Progenitor cell of endocrine pancreas (in vitro differentiated cells): ENCODE measurements at places on chromosomes 11 and 22.
A peak's percentile ranks its signal among the peaks of the same experiment; 100 is the strongest.

GRCh38 chr22:29587938-29588699 is 7.2 kb upstream of the NIPSNAP1 start:
- DNase-seq, result no peak

DNA sequence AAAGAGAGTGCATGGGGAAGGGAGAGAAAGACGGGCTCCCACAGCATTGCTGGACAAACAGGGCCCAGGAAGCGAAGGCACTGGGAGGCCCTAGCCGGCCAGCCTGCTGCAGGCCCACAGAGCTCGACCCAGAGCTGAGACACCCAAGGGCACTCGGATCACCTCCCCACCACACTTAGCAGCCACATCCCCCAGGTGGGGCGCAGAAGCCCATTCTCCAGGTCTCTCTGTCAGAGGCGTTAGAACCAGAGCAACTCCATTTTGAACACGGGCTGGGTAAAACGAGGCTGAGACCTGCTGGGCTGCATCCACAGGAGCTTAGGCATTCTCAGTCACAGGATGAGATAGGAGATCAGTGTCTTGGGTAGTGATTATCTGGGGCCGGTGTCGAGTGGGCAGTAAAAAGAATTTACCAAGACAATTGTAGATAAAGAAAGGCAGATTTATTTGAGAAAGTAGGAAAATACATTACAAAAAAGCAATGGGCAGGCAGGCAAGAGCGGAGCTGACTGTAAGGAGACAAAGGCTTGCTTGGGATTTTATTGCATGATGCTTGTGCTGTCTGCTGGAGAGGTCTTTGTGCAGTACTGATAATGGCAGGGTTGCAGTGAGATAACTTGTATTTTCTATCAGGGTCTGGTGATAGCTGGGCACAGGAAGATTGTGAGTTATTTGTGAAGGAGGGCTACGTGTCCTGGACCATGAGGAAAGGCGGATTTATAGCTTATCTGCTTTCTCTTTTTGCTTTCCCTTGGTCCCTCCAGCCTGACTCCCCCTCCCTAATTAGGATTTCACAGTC is 13.4 kb upstream of the CAPN5 start:
- DNase-seq, result no peak

DNA sequence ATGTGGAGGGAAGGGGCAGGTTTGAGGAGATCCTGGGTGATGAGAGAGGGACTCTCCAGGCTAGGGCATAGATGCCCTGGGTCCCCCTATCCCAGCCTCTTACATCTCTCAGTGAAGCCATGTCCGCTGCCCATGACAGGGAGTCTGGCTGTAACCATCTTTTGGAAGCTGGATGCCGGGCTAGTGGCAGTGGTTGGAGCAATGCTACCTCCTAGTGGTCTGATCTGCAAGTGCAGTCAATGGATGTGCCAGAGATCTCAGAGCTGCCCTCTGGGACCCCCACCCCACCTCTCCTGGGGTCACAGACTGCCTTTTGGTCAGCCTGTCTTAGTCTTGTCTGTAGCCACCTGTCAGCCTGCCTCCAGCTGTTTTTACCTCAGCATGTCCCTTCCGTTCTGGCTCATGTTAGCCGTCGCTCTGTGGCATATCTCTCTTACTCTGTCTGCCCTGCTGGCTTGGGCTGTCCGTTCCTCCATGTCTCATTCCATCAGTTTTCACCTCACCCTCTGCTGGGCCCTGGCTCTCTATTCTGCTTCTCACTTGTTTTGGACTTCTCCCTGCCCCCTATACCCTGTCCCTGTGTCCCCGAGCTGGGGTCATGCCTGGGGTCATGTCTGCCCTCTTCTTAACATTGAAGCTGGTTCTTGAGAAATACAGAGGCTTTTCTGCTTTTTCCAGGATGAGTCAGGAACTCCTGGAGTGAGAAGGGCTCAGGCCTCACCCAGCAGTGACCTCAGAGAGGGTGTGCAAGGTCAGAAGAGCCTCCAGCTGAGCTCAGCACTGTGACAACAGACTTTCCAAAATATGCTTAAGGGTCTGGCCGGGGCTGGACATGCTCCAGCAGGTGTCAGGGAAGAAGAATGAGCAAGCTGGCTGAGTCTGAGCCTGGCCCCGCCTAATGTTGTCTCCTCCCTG is 52.0 kb upstream of the THY1 start:
- peak; percentile 59 for DNase-seq

DNA sequence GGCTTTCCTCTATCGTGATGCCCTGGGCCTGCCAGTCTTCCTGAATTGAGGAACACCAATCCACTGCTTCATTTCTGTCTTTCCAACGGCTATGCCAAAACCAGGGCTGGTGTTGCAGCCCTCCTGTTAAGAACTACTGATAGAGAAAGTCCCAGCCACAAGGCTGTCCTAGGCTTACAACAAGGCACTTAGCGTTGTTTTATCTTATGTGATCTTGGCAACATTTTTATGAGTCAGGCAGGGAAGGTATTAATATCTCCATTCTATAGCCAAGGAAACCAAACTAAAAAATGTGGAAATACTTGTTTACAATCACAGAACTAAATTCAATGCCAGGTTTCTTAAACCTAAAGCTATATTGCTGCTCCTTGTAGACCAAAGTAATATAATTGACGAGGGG is 89.9 kb upstream of the AMOTL1 start:
- DNase-seq, result no peak

DNA sequence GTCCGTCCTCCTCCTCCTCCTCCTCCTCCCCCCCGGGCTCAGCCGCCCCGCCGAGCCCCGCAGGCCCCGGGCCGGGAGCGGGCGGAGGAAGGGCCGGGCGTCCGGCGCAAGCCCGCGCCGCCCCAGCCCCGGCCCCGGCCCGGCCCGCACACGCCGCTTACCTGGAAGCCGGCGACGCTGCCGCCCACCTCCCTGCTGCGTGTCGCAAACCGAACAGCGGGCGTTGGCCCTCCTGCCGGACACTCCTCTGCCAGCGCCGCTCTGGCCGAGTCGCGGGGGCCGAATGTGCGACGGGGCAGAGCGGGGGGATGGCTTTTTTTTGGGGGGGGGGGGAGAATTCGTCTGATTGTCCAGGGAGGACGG is 1.1 kb downstream of the IGF2 start:
- DNase-seq, result no peak

- DNase-seq, result no peak
Observed at GRCh38 chr22:25651332-25652085, 87.0 kb downstream of the GRK3 start.

DNA sequence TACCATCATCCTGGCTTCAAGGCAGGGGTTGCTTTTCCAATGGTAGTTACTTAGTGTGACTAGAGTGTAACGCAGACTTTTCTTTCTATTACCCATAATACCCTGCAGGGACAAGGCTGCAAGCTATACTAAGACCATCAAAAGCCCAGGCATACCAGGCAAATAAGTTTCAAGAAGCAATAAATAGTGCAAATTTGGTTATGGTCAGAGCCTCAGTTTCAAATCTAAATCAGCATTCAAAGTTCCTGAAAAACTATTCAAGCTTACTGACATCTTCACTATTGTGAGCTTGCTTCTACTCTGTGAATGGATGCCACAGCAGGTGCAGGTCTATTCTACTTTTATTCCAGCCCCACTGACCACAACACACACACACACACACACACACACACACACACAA is 2.5 kb upstream of the HBB start:
- DNase-seq, result no peak

- no peak for DNase-seq
Observed at GRCh38 chr11:10688401-10688800, 5.2 kb downstream of the IRAG1 start.

- no peak for DNase-seq
Observed at GRCh38 chr11:122598971-122599370, 56.6 kb upstream of the UBASH3B start.

DNA sequence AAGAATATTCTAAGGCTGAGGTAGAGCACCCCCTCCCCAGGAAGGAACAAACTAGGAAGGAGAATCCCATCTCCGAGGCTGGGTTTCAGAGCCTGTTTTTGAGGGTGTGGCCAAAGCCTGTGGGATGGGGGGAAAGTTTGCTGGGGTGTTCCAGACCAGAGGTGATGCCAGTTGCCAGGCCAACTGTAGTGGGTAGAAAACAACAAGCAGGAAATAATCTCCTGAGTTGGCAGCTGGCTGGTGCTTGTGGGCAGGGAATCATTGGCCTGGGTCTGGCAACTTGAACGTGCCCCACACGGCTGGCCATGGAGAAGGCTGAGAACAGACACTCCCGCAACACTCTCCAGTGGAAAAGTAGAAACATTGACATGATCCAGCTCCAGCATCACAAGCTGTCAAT is 385.6 kb downstream of the ETS1 start:
- DNase-seq, result no peak

DNA sequence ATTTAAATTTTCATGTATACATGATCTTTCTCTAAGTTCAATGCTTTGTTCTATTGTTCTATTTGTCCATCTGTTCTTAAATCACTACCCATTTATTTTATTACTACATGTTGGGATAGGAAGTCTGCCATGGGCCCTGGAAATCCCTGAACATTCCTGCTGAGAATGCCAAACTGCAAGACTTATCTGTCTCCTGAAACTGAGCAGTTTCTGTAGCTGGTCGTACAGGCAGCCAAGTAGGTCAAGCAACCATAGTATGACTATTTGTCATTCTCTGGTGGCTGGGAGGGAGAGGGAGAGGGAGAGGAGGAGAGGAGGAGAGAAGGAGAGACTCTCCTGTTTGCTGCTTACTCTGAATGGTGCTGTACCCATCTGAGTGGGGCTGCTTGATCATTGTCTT is 82.8 kb upstream of the SNX19 start:
- DNase-seq, result no peak

DNA sequence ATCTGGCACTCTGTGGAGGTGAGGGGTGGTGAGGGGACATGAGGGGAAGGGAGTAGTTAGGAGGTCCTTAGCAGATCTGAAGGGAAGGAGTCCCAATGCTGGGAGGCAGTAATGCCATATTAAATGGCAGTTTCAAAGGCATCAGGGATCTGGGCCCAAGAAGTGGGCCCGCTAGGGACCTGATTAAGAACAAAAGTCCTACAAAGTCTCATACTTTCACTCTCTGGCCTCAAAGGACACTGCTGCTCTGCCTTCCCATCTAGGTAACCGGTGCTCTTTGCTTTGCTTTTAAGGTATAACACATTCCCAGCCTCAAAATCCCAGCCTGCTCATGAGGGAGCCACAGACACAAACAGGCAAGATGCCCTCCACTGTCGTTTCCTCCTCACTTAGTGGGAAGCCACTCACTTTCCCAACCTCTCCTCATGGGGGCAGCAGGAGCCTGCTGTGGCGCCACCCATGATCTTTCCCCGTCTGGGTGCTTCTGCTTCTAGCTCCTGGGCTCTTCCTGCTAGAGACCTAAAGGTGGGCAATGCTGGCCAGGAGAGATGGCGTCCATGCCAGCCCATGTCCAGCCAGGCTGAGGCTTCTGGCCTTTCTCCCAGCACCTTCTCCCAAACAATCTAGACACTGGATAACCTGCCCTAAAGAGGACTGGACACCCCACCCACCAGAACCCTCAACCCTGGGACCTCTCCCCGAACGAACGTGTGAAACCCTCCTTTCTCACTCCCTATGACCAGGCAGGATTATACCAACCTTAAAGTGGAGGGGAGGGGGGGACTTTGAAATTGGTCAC is 68.3 kb downstream of the PLEKHA7 start:
- peak; percentile 30 for DNase-seq

DNA sequence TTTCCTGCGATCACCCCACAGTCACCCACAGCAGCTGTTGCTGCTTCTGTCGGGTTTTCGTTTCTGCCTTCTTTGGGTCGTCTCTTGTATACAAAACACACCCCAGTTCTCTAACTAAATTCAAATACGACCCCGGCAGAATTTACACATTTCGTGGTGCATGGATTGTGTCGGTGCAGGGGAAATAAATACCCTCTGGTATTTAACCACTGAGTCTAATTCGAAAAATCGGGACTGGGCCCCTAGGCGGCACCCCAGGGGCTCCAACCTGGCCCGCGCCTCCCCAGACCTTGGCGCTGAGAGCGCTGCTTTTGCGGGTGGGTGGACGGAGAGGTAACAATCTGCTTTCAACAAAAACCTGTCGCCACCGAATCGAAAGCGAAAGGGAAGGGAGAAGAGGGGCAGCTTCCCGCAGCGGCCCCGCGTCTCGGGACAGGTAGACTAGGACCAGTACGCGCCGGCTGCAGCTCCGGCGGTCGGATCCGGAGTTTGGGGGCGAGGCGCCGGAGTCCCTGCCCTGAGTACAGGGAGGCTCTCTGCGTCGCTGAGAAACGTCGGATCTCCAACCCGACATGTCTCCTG is 4.4 kb downstream of the ALX4 start:
- no peak for DNase-seq

- no peak for DNase-seq
Observed at GRCh38 chr11:100031973-100032372, 655.1 kb upstream of the ARHGAP42 start.

DNA sequence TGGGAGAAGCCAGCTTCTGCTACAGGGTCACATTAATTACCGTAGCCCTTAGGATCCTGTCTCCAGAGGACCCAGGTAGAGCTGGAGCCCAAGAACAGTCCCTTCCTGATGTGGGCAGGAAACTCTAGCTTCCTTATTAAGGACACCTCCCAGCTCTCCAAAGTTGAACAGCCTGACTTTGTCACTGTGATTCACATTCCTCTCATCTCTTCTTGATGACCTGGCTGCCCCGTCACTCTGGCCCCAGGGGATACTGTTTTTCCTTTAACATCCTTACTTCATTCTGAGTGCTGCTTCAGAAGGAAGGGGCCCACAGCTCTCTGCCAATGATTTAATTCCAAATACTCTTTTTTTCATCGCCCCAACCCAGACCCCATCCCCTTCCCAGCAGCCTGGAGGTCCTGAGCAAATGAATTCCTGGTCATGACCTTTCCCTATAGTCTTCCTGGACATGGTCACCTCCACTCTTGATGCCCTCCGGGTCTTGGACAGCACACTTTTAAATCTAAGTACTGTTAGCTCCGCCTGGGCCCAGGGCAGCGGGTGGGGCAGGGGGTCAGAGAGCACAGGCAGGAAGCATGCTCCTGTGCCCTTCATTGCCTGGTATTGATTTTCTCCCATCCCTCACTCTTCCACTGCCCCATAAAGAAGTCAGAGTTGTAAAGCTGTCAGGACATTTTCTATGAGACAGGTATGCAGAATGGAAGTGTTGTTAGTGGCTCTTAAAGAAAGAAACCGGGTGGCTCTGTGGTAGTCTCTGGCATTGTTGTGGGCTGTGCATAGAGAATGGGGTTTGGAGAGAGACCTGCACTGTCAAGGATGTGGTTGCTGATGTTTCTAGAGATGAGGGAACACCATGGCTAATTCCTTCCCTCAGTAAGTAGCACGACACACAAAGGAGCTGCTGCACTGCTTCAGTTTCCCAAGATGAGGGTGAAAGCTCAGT is 22.3 kb upstream of the SPON1 start:
- no peak for DNase-seq

- no peak for DNase-seq
Observed at GRCh38 chr11:121814962-121815361, 301.1 kb downstream of the BLID start.
